Fibroblast of skin of scalp (primary cell): ENCODE measurements at places on chromosomes 12 and 14.

- no peak for DNase-seq
Observed at GRCh38 chr12:91952916-91953315, 192.7 kb downstream of the BTG1 start.

GRCh38 chr12:123114304-123115083 is 36.4 kb downstream of the PITPNM2 start:
- no peak for DNase-seq

DNA sequence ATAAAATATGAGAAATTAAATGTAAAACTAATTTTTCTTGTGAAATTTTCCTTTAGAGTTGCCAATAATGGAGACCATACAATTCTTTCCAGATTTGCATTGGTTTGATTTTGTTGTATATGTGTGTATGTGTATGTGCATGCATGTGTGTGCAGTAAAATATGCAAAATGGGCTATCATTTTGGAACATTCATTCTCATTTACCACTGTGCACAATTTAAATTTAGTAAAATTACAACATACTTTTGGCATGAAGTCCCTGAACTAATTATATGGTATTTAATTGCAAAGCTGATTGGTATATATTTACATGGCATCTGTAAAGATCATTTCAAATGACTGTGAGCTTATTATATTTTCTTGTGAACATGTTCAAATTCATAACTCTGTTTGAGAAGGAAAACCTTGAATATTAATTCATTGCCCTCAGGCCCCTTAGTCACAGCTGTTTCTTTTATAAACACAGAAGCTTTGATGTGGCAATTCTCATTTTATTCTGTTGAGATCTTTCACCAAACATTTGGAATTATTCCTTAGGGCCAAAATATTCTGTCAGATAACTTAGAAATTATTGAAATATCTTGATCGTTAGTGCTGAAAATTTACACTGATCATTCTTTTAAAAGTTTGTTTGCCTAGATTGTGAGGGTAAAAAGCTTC is 17.6 kb downstream of the KERA start:
- peak; percentile 36 for DNase-seq

DNA sequence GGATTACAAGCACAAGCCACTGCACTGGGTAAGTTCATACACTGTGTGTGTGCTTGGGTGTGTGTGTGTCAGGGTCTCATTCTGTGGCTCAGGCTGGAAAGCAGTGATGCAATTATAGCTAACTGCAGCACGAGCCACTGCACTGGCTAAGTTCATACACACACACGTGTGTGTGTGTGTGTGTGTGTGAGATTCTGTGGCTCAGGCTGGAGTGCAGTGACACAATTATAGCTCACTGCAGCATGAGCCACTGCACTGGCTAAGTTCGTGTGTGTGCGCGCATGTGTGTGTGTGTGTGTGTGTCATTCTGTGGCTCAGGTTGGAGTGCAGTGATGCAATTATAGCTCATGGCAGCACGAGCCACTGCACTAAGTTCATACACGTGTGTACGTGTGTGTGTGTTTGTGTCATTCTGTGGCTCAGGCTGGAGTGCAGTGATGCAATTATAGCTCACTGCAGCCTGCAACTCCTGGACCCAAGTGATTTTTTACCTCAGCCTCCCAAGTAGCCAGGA is 85.4 kb downstream of the HECTD1 start:
- peak; percentile 2 for DNase-seq

- DNase-seq = no peak
Observed at GRCh38 chr12:124975276-124975675, 13.7 kb downstream of the DHX37 start.

DNA sequence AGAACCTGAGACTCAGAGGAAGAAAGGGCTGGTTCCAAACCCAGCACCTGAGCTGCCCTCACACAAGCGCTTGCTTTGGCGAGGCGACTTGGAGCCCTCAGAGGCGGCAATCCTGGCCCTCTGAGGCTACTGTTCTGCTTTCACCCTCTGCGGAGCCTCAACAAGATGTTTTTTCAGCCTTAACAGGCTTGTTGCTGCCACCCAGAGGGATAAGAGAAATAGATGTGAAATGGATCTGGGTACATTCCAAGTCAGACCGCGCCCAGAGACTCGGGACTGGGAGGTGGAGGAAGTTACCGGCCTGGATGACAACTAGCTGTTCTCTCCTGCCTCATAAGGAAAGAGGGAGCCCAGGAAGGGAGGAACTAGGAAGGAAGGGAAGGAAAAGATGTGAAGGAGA is 89.6 kb downstream of the TTC7B start:
- DNase-seq = peak; percentile 78

DNA sequence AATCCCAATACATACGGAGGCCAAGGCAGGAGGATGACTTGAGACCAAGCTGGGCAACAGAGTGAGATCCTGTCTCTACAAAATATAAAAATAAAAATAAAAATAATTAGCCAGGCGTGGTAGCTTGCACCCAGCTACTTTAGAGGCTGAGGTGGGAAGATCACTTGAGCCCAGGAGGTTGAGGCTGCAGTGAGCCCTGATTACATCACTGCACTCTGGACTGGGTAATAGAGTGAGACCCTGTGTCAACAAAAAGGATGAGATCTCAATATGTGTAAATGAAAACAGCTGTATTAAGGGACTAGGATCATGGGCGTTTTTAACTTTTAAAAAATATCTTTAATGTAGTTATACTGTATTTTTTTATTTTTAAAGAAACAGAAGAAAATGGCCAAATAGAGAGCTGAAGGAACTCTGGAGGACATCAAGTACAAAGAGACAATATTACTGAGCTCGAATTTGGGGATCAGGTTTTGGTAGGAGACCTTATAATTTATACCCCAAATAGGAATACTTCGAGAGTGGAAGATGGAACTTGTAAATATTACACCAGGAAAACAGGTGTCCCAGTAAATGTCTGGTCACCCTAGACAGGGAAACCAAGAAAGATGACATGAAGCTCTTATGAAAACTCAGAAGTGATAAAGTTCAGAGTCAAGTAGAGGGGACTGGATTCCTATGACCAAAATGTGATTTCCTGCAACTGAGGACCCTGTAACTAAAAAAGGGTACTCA is 13.1 kb downstream of the BATF start:
- no peak for DNase-seq

- DNase-seq = no peak
Observed at GRCh38 chr12:93214523-93215289, 163.0 kb upstream of the NUDT4 start.

GRCh38 chr12:100484891-100485471 is 11.3 kb downstream of the NR1H4 start:
- no peak for DNase-seq

DNA sequence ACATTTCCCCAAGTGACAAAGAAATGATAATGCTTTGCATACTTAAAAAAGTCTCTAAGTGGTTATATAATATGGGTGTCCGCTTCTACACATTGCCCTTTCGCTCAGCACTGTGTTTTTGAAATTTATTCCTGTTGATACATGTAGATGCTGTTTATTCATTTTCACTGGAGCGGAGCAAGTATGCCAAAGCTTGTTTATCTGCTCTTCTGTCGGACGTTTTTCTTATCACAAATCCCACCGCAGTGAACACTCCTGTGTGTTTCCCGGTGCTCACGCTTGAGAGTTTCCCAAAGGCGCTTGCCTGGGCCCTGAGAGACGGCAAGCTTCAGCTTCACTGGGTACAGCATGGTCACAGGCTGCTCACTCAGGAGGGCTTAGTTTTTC is 50.2 kb downstream of the TPCN1 start:
- no peak for DNase-seq
